Tibial nerve (tissue), 4 donors: ENCODE measurements at places on chromosomes 5 and 9. TPM values are rescaled to one million over a fixed set of nuclear protein-coding genes. Genes with fewer than 3 reads are reported as not detected.

GRCh38 chr5:160105686-160106360, 13.4 kb downstream of the PWWP2A start:
- no peak for DNase-seq

DNA sequence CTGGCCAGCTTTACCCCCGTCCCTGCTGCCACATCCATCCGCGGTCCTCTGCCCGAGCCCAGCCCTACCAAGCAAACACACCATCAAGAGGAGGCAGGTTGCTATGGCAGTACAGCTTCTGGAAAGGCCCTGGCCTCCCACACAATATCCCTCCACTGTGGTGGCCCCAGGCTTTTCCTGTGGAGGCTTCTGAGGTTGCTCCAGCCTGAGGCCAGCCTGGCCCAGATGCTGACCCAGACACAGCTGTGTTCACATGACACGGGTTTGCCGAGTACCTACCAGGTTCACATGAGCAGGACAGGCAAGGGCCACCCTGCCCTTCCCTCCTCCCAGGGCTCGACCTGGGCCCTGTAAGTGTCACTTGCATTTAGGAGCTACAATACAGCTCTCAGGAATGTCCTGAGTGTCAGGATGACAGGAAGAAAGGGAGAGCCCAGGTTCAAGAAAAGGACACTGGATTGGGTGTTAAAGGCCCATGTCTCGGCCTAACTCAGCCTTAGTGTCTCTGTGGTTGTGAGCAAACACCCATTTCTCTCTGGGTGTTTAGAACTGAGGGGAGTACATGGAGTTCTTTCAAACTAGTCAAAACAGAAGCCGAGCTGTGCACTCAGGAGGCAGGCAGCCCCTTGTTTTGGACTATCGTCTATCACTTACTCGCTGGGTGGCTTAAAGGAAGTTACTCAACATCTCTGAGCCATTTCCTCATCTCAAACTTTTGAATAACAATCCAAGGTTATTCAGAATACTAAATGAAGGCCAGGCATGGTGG, 40.2 kb downstream of the NAIF1 start:
- no peak for DNase-seq

DNA sequence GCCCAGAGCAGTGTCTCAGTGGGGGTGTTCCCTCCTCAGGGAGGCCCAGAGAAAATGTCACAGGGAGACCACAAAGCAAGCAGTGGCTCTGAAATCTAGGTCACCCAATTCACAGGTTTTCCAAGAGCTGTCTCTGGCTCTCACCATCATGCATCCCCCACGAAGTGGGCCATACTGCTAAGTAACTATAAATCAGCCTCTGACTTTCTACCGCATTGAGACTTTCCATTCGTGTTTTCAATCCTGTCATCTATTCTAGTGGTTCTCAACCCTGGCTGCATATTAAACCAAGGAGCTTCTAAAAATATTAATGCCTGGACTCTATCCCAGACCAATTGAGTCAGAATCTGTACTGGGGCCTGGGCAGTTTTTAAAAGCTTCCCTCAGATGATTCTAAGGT, 2.0 kb upstream of the C1QTNF3 start:
- no peak for DNase-seq

DNA sequence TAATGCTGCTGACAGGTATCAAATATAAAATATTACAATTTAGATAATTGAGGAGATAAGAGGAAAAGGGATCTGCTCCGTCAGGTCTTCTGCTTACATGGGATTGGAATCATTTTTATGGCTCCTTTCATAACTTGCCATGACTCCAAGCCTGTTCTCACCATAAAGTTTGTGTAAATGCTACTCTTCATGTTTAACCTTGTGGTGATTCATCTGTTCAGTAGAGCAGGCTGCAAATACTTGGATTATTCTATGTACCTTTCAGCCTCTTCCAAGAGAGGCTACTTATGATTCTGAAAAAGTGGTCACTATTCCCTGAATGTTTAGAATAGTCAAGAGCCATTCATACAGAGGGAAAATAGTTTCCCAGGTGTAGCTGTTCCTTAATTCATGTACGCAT, 66.9 kb downstream of the SLC44A1 start:
- no peak for DNase-seq

The IGIP gene
- 25.9 TPM for total RNA-seq
